Left colon (tissue), 2 donors: ENCODE measurements at places on chromosomes 3 and 15.
A peak's percentile ranks its signal among the peaks of the same experiment; 100 is the strongest.

DNA sequence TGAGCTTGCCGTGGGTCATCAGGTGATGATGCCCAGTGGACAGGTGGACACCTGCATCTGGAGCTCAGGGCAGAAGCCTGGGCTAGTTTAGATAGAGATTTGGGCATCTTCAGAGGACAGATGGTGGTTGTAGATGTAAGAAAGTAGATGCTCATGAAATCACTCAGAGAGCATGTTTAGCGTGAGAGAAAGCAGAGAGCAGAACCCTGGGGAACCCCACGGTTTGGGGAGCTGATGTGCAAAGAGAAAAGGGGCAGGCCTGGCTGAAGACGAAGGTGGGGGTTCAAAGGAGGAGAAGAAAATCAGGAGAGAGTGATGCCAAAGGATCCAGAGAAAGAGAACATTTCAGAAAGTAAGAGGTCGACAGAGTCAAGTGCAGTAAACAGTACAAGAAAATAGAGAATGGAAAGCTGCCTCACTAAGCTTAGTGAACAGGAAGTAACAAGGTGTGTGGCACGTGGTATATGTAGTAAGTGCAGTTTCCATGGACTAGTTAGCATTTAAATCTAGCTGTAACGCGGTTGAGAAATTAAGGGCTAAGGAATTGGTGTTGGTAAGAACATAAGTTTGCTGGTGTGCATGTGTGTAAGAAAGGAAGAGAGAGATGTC, 13.5 kb downstream of the TIGIT start:
- no peak for DNase-seq

GRCh38 chr15:35956056-35956455, 410.1 kb upstream of the DPH6 start:
- DNase-seq = no peak

- no peak for DNase-seq
Measured at GRCh38 chr3:58769065-58769464, 102.5 kb upstream of the FAM3D start.

DNA sequence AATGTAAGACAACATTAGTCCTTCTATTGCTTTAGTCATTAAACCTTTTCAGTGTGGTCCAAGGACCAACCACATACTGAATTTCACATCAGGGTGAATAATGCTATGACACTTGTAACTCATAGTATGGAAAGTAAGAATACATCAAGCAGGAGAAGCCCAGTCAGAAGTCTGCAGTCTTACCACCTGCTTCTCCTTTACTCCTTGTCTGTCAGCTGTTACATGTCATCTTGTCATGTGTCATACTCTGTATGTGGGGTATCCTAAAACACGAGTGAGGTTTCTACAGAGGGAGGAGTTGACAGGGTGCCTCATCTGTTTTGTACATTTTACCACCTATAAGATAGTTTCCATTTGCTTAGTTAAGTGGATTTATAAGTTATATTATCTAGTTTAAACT, 32.8 kb upstream of the EID1 start:
- no peak for DNase-seq

DNA sequence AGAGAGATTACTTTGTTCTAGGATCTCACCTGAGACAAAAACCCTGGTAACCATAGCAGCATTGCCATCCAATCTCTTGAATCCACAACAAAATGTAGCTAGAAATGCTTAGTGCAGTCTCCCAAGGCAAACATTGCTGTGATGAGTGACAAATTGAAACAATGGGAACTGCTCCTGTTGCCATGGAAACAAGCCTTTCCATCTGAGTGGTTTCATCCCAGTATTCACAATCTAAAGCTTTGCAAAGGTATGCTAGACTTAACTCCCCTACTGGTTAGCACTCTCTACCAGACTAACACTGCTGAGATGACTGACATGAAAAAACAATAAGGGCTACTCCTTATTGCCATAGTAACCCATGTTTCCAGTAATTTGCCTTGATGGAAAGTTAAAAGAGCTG, 172.6 kb upstream of the CNTN3 start:
- no peak for DNase-seq

- no peak for DNase-seq
Measured at GRCh38 chr3:133487920-133488540, 85.5 kb upstream of the CDV3 start.

DNA sequence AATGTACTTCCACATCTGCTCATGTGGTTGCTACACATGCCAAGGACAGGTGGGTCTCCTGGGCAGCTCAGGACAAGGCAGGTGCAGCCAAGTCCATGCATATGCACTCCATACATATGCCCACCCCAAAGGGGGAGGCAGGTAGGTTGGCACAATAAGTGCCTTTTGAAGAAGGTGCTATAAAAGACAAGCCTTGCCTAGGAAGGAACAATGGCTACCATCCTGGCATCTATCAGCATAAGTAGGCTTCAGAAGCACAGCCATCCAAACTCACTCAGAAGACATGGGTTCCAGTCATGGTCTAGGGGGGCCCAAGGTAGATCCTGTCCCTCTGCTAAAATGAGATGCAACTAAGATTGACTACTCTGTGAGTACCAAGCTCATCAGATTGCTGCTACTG, 34.6 kb downstream of the NBEAL2 start:
- DNase-seq = no peak

- DNase-seq = no peak
Measured at GRCh38 chr15:74383695-74384565, 16.5 kb upstream of the CYP11A1 start.

DNA sequence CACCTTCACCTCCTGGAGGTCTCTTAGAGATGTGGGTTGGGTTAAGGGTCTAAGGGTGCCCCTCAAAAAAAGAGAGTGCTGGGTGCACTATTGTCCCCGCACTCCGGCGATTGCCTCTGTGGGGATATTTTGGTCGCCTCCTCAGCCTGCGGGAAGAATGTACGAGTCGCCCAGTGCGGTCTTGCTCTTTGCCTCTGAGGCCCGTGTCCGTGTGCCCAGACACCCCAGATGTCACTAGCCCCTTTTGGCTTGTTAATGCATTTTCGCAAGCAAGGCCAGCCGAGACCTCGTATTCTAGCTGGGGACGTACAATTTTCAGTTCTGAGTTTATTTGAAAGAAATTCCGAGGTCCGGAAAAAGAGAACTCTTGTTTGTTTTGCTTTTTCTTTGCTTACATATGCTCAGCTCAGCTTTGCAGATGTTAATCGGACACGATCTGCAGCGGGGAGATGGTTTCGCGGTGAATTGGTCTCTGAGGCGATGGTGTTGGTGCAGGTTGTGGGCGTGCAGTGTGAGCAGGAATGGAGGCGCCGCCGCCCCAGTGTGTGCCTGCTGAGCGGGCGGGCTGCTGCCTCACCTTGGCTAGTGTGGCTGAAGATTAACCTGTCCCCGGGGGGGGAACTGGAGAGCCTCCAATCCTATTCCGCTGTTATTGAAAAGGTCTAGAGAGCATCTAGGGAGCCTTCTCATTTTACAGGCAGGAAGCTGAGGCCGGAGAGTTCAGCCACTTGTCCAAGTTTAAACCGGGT, 1.4 kb downstream of the ST6GAL1 start:
- peak; percentile 64 for DNase-seq

DNA sequence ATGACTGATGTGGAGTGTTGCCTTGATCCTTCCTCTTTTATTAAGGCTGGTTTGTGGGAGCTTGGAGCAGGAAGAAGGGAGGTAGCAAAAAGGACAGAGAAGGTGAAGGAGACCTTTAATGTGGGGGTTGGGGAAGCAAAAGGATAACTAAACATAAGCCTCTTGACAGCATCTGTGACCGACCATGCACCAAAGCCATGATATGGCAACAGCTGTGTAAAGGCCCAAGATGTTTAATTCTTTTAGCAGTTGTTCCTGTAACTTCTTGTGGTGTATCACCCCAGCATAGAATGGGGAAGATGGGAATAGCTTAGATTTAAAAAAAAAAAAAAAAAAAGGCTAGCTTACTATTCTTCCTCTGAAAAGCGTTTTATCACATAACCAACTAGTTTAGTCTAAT, 194.7 kb downstream of the KLHL25 start:
- DNase-seq = no peak

- DNase-seq = no peak
Measured at GRCh38 chr3:180278583-180279188, 241.9 kb upstream of the PEX5L start.

DNA sequence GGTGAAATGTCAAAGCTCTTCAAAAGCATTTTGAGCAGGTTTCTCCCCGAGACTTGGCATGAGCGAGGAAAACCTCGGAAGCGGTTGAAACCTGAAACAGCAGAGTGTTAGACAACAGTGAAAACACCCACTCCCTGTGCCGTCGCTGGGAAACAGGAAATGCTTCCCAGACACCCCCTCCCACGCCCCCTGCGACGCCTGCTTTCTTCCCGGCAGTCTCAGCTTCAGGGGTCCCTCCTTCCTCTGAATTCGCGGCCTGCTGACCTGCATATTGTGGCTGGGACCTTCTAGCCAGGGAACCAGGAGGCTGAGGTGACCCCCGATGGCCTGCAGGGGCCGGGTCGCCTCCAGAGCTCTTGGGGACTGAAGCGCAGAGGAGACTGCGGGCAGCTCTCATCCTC, 250.6 kb upstream of the LYSMD4 start:
- no peak for DNase-seq

- DNase-seq = no peak
Measured at GRCh38 chr3:27681249-27681748, 40.8 kb downstream of the EOMES start.

GRCh38 chr3:151903501-151903991, 30.1 kb downstream of the SUCNR1 start:
- no peak for DNase-seq

- no peak for DNase-seq
Measured at GRCh38 chr15:82305621-82306048, 43.0 kb downstream of the SAXO2 start.

DNA sequence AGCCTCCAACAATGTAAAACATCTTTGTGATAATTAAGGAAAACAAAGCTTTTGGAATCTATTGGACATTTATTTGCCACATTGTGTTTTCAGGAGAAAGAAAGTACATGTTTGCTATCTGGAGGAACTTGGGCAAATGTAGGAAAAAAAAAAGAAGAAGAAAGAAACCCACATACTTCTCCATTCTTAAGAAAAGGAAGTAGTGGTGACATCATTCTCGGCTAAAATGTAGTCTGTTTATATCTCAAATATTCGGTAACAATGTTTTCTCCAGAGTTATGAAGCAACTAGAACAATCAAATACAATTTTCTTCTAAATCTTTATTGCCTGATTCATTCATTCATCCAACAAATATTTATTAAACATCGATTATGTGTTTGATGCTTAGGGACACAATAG, 2.3 kb upstream of the TGFBR2 start:
- DNase-seq = no peak

DNA sequence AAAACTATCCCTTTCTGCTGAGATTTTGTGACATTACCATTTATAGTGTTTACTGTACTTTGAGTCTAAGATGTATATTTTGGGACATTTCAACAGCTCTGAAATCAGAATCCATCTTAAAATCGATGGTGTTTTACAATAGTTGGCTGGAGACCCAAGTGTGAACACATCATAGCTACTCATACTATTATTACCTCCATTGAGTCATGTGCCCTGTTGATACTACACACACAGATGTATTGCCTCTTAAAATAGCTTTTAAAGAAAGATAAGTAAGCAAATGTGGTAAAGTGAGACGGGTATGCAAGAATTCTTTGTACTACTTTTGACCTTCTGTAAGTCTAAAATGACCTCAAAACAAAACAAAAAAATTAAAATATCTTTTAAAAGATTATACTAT, 6.7 kb downstream of the LMOD3 start:
- DNase-seq = no peak

DNA sequence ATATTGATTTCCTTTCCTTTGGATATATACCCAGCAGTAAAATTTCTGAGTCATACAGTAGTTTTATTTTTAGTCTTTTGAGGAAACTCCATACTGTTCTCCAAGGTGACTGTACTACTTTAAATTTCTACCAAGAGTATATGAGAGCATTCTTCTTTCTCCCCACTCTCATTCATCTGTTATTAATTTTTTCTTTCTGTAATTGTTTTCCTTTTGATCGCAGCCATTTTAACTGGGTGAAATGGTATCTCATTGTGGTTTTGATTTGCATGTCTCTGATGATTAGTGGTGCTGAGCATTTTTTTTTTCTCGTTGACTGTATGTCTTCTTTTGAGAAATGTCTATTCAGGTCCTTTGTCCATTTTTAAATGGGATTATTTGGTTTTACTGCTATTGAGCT, 18.3 kb upstream of the VGLL3 start:
- no peak for DNase-seq

- no peak for DNase-seq
Measured at GRCh38 chr3:98058244-98058960, 23.3 kb upstream of the GABRR3 start.

- no peak for DNase-seq
Measured at GRCh38 chr3:190658106-190658505, 144.2 kb downstream of the IL1RAP start.

- DNase-seq = no peak
Measured at GRCh38 chr15:61892140-61892539, 168.1 kb downstream of the VPS13C start.

- DNase-seq = no peak
Measured at GRCh38 chr3:7959094-7959493, 542.5 kb upstream of the LMCD1 start.

DNA sequence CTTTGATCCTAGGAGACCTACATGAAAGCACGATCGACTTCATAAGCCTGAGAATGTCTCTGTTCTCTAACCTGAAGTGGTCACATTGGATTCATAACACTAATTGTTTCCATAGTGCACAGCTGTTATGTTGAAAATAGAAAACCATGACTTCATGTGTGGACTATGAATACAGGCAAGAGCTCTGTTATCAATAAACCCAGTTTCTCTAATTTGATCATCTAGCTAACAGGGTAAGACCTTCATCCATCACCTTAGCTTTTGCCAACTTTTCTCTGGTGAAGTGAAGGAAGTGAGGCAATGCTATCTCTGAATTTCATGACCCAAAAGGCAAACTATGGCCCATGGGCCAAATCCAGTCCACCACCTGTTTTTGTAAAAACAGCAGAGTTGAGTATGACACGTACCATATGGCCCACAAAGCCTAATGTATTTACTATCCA, 27.2 kb downstream of the ABI3BP start:
- no peak for DNase-seq

DNA sequence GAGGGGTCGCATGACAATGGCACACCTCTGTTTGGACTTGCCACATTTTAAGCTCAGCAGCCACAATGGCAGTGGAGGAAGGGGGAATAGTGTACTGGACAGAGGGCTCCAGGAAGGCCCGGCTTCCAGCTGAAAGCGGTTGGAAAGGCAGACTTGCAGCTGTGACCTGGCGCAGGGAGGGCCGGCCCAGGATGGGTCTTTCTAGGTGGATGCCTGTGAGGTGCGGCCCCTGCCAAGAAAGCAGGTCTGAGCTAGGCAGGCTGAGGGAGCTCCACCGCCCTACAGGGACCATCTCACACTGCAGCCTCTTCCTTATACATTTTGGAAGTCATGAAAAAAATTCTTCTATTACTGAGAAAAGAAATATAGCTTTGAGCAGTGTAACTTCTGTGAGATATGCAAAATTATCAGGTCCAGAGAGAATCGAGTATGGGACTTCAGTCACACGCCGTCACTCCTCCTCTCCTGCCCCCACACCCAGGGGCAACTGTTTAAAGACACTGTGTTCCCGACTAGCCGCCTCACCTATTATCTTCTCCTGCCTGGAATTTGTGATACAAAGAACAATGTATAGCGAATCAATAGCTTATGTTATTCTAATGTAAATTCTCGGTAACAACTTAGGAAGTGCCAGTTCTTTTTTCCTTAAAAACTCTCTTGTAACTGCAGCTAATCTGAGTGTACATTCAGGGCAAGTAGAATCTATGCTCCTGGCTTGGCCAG, 331.0 kb downstream of the OCA2 start:
- DNase-seq = no peak

GRCh38 chr3:197854596-197855343, 63.7 kb downstream of the LRCH3 start:
- no peak for DNase-seq

GRCh38 chr15:51828621-51829375, 655 bp upstream of the TMOD3 start:
- no peak for DNase-seq

GRCh38 chr3:177530908-177531307, 333.6 kb upstream of the TBL1XR1 start:
- DNase-seq = no peak
